H9 (cell line): ENCODE measurements at places on chromosomes 1 and 21.

GRCh38 chr1:147549526-147549925 lies 8.2 kb downstream of the BCL9 start:
- DNase-seq: no peak

DNA sequence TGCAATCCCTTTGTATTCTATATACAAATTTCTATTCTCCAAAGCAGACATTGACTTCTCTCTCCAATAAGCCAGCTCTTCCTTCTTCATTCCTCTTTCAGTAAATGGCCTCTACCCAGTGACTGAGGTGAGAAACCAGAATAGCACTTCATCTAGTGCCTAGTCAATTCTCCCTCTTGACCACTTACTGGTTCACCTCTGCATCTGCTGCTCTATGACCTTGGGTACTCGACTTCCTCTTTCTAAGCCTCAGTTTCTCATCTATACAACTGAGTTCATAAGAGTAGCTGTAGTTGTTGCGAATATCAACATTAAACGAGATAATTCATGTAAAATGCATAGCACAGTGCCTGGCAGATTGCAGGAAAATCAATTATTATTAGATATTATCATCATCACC lies 12.4 kb downstream of the LYST start:
- DNase-seq: no peak

DNA sequence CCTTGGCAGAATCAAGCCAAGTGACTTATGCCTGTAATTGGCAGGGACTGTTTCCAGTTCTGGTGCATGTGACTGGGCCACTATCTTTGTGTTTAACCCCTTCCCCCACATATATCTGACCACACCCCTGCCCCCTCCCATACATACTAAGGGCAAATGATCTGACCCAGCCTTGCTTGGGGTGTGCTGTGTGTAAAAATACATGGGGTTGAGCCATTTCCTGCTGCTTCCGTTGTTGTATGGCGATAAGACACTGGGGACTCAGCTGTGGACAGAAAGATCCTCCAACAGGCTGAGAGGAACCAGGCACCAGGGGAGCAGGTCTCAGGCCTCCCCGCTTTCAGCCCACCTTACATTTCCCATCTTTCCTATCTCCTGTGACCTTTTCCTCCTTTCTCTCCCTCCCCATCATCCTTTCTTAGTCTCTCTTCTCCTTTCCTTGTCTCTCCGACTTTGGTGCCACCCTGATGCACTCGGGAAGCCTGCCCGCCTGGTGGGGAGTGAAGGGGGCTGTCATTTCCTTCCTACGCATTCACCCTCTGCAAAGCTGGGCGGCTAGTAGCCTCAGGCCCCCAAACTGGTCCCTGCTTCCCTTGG lies 39.7 kb downstream of the TMCC2 start:
- DNase-seq: no peak

DNA sequence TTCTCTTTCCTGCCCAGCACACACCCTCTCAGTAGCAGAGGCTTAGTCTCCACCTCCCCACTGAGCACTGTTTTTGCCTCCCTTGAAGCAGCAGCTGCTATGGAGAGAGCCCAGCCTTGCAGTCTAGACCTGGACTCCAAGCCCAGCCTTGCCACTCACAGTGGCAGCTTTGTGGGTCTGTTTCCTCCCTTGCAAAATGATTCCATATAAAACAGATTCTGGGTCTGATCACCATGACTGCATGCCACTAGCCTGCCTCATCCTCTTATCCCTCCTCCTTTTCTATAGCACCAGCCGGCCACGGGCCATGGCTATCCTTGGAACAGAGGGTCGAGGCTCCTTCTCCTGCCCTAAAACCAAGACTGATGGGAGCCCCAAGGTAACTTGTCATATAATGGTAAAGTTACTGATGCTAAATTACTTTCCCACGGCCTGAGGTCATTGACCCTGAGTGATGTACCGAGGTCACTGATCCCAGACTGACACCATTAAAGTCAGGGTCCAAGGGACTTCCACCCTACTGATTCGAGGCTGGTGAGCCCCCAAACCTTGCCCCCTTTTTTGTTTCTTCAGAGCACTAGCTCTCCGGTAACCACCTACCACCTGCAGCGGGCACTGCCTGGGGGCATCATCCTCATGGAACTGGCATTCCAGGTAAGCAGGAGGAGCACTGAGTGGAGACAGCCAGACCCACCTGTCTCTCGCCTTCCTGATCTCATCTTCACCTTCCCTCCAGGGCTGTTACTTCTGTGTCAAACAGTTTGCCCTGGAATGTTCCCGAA lies 7.9 kb downstream of the HYI start:
- DNase-seq: peak; percentile 14

DNA sequence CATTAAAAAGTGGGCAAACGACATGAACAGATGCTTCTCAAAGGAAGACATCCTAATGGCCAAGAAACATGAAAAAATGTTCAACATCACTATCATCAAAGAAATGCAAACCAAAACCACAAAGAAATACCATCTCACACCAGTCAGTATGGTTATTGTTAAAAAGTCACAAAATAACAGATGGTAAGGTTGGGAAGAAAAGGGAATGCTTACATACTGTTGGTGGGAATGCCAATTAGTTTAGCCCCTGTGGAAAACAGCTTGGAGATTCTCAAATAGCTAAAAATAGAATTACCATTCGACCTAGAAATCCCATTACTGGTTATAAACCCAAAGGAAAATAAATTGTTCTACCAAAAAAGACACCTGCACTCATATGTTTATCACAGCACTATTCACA lies 369.4 kb downstream of the KCNH1 start:
- no peak for DNase-seq

DNA sequence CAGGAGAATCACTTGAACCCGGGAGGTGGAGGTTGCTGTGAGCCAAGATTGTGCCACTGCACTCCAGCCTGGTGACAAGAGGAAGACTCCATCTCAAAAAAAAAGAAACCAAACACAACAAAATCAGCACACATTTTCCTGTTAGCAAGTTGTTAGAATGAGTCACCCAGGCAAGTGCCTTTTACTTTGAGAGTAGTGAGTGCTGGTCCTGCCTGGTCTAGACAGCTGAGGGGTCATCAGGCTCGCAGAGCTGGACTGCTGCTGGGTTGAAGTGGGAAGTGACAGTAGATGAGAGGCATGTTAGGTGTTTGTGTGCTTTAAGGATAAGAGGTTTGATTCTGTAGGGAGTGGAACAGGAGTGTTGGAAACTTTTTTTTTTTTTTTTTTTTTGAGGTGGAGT lies 31.9 kb downstream of the GNPAT start:
- no peak for DNase-seq

DNA sequence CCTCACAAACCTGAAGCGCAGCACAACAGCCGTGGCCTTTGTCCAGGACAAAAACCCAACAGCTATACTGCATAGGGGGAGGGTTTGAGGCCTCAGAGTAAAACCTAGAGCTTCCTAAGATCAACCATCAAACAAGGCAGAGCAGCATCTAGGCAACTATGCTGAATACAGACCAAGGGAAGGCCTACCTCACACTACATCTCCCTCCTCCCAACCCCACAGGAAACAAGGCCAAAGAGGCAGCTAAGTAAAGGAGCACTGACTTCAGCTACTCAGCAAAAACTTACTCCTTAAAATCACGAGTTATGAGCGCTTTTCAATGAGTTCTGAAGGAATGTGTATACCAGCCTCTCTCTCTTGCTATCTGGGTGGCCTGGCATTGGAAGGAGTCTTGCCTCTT lies 12.4 kb downstream of the XKR8 start:
- no peak for DNase-seq

- DNase-seq: no peak
Observed at GRCh38 chr1:157194731-157195520, 56.7 kb upstream of the ETV3 start.

DNA sequence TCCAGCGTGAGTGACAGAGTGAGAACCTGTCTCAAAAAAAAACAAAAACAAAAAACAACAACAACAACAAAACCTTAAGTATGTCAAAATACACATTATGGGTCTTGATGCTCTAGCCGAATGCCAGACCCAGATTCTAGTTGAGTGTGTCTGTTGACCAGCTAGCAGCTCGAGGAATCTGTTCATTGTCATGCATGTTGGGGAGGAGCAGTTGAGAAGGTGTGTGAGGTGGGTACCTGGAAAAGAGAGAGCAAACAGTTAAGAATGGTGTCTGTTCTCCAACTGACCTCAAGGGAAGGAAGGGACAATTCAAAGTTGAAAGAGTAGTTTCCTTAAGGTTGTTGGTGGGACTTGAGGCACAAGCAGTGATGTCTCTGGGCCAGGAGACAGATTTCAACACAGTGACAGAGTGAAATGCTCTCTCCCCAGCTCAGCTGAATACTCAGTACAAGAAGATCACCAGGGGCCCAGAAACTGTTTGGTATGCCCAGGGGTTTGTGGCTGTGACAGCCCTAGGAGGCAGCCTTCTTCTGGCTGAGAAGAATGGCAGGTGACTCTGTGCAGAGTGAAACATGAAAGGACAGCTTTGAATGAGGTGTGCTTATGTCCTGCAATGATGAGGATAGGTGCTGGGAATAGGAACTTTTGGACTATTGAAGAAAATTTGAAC lies 14.4 kb upstream of the POU2F1 start:
- DNase-seq: no peak

DNA sequence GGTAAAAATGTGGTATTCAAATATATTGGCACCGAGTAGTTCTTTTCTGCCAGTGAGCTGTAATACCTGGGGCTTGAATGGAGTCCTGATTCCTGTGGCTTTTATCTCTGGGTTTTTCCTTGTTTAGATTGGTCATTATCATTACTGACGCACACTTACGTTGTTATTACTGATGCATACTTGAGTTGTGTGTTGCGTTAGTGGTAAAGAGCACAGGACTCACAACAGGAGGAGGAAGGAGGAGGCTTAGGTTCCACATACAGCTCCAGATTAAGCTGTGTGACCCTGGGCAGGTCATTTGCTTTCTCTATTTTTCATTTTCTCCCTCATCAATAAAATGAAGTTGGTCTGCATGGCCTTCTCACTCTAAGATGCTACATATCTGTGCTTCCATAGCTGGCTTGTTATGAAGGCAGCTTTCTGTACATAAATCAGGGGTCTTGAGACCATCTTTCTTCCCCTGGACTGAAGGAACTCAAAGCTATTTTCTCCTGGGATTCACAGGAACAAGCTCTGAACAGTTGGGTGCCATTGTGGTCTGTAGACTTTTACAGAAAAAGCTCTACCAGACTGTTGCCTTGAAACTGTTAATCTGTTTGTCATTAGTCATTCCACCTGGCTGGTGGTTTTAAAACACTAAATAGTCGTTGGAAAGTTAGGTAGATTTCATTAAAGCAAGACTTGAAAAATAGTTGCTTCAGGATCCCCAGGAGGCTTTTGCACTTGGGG lies 5.6 kb downstream of the ARID1A start:
- no peak for DNase-seq

GRCh38 chr1:17045634-17046333 lies 8.0 kb downstream of the SDHB start:
- no peak for DNase-seq

GRCh38 chr1:116494353-116494692 lies 76.5 kb downstream of the CD58 start:
- DNase-seq: peak; percentile 55

DNA sequence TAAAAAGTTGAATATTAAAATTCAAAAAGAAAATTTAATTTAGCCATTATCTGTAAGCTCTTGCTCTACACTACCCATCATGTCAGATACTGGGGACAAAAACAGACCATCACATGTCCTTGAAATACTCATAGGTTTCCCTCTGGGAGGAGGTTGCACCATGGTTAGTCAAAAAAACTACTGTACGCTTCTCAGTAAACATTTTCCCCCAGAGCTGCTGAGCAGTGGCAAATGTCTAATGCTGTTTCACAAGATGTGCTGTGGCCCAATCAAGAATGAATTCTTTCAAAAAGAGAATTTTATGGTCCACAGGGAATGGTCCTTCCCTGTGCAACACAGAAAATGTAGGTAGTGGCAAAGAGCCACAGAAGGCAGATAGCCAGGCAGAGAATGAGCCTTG lies 6.1 kb downstream of the SLC25A24 start:
- no peak for DNase-seq

DNA sequence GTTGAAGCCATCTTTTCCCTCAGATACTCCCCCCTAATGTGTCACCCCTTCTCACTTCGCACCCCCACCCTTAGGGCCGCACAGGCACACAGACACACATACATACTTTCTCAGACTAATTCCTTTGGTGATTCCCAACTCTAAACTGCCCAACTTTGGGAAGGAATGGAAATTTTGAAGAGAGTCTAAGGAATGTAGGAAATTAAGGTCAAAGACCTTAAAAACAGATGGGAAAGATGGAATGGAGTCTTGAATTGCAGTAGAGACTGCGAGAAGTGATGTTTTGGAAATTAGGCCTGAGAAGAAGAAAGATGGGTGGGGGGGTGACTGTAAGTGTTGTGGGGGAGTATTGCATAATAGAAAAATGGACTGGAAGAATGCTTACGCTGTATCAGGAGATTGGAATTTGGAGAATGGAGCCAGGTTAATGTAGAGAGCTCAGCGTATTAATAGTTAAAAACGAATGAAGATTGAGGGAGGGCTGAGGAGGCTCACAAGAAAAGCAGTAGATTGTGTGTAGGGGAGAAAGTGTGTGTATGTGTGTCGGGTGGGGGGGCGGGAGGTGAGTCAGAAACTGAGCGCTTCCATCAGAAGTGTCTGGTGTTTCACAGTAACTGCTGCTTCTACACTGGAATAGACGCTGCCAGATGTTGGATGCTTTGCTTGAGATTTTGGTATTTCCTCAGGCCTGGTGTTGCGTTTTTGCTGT lies 1.7 kb downstream of the PIP5K1A start:
- no peak for DNase-seq

GRCh38 chr21:25254491-25255174 lies 352.6 kb downstream of the MRPL39 start:
- no peak for DNase-seq

GRCh38 chr1:89908672-89909436 lies 86.1 kb upstream of the ZNF326 start:
- DNase-seq: no peak

DNA sequence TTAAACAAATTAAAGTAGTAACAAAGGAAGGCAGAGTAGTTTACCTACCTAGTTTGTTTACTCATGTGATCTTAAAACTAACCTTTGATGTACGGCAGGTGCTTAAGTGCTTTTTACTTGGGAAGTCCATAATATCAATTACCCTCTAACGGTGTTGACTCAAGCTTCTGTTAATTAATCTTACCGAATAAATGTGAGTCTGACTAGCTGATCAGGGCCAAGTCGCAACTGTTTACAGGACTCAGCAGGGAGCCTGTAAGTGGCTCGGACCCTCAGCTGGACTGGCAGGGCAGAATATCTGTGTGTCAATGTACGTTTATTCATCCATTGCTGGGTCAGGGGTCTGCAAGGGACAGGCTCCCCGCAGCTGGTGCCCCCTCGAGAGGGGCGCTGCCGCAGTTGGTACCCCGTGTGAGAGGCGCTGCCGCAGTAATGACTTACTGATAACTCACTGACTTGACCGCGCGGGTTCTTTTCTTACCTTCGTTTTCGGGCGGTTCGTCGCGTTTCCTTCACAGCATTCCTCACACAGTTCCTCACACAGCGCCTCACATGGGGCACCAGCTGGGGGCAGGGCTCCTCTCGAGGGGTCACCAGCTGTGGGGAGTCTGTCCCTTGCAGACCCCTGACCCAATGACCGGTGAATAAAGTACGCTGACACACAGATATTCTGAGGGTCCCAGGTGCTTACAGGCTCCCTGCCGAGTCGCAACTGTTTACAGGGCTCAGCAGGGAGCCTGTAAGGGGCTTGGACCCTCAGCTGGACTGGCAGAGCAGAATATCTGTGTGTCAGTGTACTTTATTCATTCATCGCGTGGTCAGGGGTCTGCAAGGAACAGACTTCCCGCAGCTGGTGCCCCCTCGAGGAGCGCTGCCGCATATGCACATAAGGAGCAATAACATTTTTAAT lies 3.0 kb downstream of the FMO1 start:
- peak; percentile 51 for DNase-seq
